Naive thymus-derived CD4-positive, alpha-beta T cell (primary cell): ENCODE measurements at places on chromosomes 3 and 15.
A peak's percentile ranks its signal among the peaks of the same experiment; 100 is the strongest.

- H3K27me3 ChIP-seq, result no peaks in the 10 kb centered on the region
- no peaks in the 10 kb centered on the region for H3K36me3 ChIP-seq
- no peak overlapping the region for H3K27ac ChIP-seq
- H3K4me1 ChIP-seq, result no peaks in the 10 kb centered on the region
Observed at GRCh38 chr15:68982976-68983563, 31.4 kb upstream of the NOX5 start.

- no peaks in the 10 kb centered on the region for H3K36me3 ChIP-seq
- H3K27ac ChIP-seq, result no peak overlapping the region
- H3K4me3 ChIP-seq, result no peak overlapping the region
- no peaks in the 10 kb centered on the region for H3K4me1 ChIP-seq
- no peak for DNase-seq
- no peaks in the 10 kb centered on the region for H3K27me3 ChIP-seq
Observed at GRCh38 chr15:98164571-98164970, 204.1 kb downstream of the ARRDC4 start.

DNA sequence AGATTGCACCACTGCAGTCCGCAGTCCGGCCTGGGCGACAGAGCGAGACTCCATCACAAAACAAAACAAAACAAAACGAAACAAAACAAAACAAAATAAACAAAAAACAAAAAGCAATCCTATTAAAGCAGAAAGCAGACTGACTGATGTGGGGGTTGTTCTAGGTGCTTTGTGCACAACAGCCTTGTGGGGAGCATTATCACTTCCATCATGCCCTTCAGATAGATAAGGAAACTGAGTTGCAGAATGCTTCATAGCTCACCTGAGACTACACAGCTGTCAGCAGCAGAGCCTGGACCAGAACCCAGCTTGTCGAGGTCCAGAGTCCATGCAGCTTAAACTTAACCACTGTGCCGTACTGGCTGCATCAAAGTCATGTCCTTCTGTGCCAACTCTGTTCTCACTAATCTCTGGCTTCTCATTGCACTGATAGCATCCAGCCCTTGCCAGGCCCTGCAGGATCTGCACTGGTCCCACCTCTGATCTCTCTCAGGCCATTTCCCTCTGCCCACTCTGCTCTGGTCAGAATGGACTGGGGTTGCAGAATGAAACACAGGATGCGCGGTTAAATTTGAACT is 47.6 kb upstream of the MRPS22 start:
- no peak overlapping the region for H3K4me3 ChIP-seq
- no peak overlapping the region for H3K27ac ChIP-seq
- H3K36me3 ChIP-seq, result no peaks in the 10 kb centered on the region
- no peaks in the 10 kb centered on the region for H3K27me3 ChIP-seq

DNA sequence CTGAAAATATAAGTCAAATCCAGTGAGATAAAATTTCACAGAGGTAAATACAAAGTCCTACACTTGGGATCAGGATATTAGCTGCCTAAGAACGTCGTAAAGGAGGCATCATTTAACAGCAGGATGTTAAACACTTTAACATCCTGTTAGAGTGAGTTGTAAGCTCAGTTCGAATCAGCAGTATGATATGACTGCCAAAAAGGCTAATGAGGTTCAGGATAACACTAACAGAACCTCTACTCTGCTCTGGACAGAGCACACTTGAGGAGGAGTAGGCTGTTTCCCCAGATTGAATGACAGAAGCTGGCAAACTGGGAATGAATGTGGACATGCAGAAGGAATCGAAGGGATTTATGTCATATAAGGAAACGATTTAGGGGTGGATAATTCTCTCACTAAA is 227.1 kb upstream of the CD96 start:
- no peaks in the 10 kb centered on the region for H3K36me3 ChIP-seq
- no peak overlapping the region for H3K27ac ChIP-seq
- H3K27me3 ChIP-seq, result no peaks in the 10 kb centered on the region
- H3K4me1 ChIP-seq, result peaks cover 50% of the 10 kb centered on the region
- H3K4me3 ChIP-seq, result no peak overlapping the region

- no peak for DNase-seq
- peaks cover 5% of the 10 kb centered on the region for H3K27me3 ChIP-seq
- no peak overlapping the region for H3K27ac ChIP-seq
- no peak overlapping the region for H3K4me3 ChIP-seq
- H3K36me3 ChIP-seq, result no peaks in the 10 kb centered on the region
Observed at GRCh38 chr3:185361920-185362319, 1.0 kb upstream of the MAP3K13 start.

DNA sequence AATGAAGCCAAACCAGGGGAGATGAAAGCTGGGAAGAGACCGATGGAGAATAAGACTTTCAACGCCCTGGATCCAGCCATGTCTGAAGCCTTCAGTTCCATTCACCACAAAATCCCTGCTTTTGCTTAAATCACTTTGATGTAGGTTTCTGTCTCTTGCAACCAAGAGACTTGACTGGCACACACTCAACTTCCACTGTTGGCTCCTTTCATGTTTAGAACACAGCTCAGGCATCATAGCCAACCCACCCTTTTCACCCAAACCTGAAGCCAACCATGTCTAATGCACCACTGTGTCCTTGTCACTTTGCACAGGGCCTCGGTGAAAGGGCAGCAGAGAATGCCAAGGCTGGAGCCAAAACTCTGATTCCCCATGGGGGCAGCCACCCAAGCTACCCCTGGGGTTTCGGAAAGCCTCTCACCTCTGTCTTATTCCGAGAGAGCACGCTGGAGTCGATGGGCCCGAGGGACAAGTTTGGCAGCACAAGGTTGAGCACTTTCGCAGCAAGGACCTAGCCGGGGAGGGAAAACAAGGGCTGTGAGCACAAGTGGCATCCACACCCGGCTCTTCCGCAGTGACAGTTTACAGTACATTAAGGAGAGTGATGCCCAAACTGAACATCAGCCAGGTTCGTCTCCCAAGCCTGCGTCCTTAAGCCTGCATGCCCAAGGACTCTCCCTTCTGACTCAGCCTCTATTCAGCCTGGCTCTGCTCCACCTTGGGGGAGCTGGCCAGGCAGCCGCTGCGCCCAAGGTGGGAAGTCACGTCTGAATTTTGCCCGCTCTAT is 37.6 kb downstream of the ABTB1 start:
- H3K36me3 ChIP-seq, result no peaks in the 10 kb centered on the region
- H3K27me3 ChIP-seq, result no peaks in the 10 kb centered on the region
- H3K27ac ChIP-seq, result no peak overlapping the region
- H3K4me1 ChIP-seq, result no peaks in the 10 kb centered on the region
- H3K4me3 ChIP-seq, result no peak overlapping the region

DNA sequence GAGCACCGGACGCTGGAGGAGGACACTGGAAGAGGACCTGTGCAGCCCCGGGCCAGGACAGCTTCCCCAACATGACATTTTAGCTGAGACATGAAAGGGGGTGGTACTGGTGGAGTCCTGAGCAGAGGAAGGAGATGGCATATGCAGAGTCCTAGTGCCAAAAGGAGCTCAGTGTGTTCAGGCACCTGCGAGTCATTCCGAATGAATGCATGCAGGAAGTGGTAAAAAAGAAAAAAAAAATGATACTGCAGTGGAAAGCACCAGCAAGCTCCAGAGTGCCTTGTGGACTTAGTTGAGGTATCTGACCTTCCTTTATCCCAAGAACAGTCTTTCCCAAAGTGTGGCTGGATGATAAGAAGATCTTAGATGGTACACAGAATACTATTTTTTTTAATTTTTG is 6.6 kb upstream of the ZNF148 start:
- DNase-seq, result no peak
- no peaks in the 10 kb centered on the region for H3K4me1 ChIP-seq
- no peak overlapping the region for H3K27ac ChIP-seq
- no peaks in the 10 kb centered on the region for H3K27me3 ChIP-seq

- no peak for DNase-seq
- H3K4me1 ChIP-seq, result peaks cover 6% of the 10 kb centered on the region
- peak overlapping the region; percentile 88 for H3K4me3 ChIP-seq
- no peaks in the 10 kb centered on the region for H3K27me3 ChIP-seq
Observed at GRCh38 chr3:48187579-48188265, 495 bp downstream of the CDC25A start.

DNA sequence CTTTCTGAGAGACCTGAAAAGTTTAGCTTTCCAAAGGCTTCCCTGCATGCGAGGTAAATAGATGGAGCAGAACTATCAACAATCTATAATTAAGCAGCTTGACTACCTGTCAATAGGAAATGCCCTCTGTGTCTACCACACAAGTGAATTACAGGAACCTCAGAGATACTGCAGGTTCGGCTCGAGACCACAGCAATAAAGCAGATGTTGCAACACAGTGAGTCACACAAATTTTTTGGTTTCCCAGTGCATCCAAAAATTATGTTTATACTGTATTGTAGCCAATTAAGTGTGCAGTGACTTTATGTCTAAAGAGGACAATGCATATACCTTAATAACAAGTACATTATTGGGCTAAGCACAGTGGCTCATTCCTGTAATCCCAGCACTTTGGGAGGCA is 252.0 kb downstream of the UBE2E2 start:
- H3K4me3 ChIP-seq, result no peak overlapping the region
- no peak overlapping the region for H3K27ac ChIP-seq
- H3K36me3 ChIP-seq, result no peaks in the 10 kb centered on the region
- H3K4me1 ChIP-seq, result no peaks in the 10 kb centered on the region

DNA sequence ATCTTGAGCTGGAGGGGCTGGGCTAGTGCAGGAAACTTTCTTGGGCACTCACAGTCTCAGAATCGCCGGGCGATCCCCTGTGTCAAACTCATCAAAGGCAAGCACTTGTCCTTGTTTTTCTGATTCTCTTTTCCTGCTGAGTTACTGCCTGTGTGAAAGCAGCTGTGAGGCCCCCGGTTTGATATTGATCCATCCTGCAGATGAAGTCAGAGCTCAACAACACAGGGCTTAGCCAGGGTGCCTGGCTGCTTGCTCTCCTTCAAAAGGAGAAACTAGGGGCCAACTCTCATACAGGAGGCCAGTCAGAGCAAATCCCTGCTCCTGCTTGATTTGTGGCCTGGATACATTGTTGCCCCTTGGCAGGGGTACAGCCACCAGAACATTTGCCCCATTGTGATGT is 22.9 kb downstream of the CLSTN2 start:
- no peak for DNase-seq
- no peaks in the 10 kb centered on the region for H3K36me3 ChIP-seq
- H3K4me3 ChIP-seq, result no peak overlapping the region
- no peak overlapping the region for H3K27ac ChIP-seq

GRCh38 chr15:36507458-36507857 is 72.0 kb upstream of the CDIN1 start:
- no peak for DNase-seq
- no peak overlapping the region for H3K27ac ChIP-seq
- H3K4me1 ChIP-seq, result no peaks in the 10 kb centered on the region
- no peaks in the 10 kb centered on the region for H3K36me3 ChIP-seq
- H3K27me3 ChIP-seq, result no peaks in the 10 kb centered on the region

DNA sequence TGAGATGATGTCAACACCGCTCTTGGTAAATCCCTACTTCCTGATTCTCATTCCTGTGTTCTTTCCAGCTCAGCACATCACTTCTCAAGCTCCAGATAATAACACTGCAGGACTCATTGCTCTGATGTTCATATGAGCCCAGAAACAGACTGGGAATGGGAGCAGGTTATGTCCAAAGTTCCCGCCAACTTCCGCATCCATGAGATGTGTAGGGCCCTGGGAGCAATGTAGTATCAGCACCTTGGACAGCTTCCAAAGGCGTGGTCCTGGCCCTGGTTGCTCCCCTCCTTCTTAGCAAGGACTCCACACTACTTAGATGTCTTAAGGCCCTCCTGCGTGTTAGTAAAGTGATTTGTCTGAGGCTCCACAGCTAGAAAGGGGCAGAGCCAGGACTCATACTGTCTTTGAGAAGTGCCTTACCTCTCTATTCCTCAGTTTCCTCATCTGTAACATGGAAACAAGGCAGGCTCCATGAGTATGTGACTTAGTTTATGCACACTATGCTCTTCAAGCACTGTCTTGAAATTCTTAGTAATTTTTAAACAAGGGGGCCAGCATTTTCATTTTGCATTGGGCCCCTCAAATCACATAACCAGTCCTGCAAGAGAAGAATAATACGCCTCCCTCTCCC is 27.9 kb upstream of the SLC6A1 start:
- no peak overlapping the region for H3K4me3 ChIP-seq
- DNase-seq, result no peak
- no peaks in the 10 kb centered on the region for H3K4me1 ChIP-seq

- peaks cover 58% of the 10 kb centered on the region for H3K4me1 ChIP-seq
- peak overlapping the region; percentile 84 for H3K27ac ChIP-seq
- DNase-seq, result no peak
- peak overlapping the region; percentile 50 for H3K4me3 ChIP-seq
- no peaks in the 10 kb centered on the region for H3K36me3 ChIP-seq
- no peaks in the 10 kb centered on the region for H3K27me3 ChIP-seq
Observed at GRCh38 chr3:152199102-152199840, 69.5 kb upstream of the MBNL1 start.

GRCh38 chr3:21754839-21755238 is 3.8 kb upstream of the ZNF385D start:
- no peaks in the 10 kb centered on the region for H3K36me3 ChIP-seq
- no peak for DNase-seq
- no peaks in the 10 kb centered on the region for H3K27me3 ChIP-seq
- no peak overlapping the region for H3K4me3 ChIP-seq
- no peaks in the 10 kb centered on the region for H3K4me1 ChIP-seq

DNA sequence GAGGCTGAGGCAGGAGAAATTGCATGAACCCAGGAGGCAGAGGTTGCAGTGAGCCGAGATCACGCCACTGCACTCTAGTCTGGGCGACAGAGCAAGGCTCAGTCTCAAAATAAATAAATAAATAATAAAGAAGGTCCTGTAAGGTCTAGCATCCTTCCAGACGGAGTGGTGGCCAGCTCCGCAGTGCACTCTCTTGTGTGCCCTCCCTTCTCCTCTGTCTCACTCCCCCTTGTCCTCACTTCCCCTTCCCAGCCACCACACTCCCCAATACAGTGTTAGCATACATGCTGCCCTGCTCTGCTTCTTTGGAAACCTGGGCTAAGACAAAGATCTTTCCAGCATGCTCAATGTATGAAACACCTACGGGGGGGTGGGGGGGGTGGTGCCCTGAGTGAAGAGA is 3.4 kb upstream of the CLN6 start:
- H3K4me3 ChIP-seq, result no peak overlapping the region
- no peaks in the 10 kb centered on the region for H3K4me1 ChIP-seq
- no peak overlapping the region for H3K27ac ChIP-seq
- no peak for DNase-seq

DNA sequence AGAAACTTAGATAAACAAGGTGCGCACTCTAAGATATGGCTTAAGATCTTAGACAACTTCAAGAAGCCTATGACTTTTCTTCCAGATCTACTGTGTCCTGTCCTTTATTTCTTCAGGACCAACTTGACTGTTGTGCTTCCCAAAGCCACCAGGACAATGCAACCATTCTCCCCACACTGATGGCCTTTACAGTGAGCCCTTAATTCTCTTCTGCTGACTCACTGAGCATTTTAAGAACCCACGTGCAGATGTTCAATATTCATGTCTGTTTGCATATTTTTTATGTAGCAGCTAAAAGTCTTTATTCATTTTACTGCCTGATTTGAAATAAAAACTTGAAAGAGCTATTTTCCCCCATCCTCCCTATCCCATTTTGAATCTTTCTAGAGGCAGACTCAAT is 103.3 kb upstream of the SLC2A2 start:
- H3K4me1 ChIP-seq, result no peaks in the 10 kb centered on the region
- no peaks in the 10 kb centered on the region for H3K27me3 ChIP-seq
- no peak overlapping the region for H3K4me3 ChIP-seq
- no peak for DNase-seq
- peaks cover 4% of the 10 kb centered on the region for H3K36me3 ChIP-seq
- no peak overlapping the region for H3K27ac ChIP-seq
